Urinary bladder (tissue), 4 donors: ENCODE measurements at places on chromosomes 5 and 9. TPM values are rescaled to one million over a fixed set of nuclear protein-coding genes. Genes with fewer than 3 reads are reported as not detected.

- DNase-seq = no peak
These were observed 1726.4 kb upstream of the NUDT12 start for GRCh38 chr5:105288946-105289345.

DNA sequence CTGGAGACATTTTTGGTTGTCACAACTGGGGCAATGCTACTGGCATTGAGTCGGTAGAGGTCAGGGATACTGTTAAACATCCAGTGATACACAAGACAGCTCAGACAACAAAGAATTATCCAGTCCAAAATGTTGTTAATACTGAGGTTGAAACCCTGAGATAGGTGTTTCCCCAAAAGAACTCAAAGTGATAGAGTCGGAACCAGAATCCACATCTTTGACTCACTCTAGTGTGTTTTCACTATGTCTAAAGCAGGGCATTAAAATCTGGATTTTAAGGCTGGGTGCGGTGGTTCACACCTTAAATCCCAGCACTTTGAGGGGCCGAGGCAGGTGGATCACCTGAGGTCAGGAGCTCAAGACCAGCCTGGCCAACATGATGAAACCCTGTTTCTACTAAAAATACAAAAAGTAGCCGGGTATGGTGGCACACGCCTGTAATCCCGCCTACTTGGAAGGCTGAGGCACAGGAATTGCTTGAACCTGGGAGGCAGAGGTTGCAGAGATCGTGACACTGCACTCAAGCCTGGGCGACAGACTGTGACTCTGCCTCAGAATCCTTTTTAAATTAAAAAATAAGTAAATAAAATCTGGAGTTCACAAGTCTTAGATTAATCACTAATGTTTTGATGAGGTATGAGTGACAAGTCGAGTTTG, 17.0 kb downstream of the SLC31A1 start:
- no peak for DNase-seq

Gene AKNA
- 25.5 TPM for polyA plus RNA-seq

GRCh38 chr5:112833971-112834370, 27.1 kb upstream of the SRP19 start:
- no peak for DNase-seq

GRCh38 chr9:112605963-112606699, 111.8 kb downstream of the INIP start:
- no peak for DNase-seq

GRCh38 chr5:157387683-157388093, 72.3 kb upstream of the NIPAL4 start:
- DNase-seq = peak; percentile 25

DNA sequence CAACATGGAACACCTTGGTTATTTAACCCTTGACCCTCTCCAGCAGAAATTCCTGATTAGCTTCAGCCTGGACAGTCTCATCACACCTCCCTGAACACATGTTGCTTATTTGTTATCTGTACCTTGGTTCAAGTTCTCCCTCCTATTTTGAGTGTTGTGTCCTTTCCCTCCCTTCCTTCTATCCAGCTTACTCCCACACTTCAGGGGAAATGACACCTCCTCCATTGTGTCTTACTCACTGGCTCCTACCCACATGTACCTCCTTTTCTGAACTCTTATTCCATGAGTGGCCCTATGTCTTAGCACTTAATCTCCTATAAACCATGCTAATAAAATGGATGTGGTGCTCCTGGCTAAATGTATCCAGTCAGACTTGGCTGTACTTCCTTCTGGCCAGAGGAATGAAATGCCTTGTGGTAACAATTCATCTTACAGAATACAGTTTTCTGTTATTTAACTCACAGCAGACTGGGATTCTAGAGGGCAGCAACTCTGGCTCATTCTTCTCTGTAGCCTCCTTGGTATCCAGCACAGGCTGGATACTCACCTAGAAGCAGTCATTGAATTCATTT, 11.2 kb downstream of the LIX1 start:
- DNase-seq = no peak

DNA sequence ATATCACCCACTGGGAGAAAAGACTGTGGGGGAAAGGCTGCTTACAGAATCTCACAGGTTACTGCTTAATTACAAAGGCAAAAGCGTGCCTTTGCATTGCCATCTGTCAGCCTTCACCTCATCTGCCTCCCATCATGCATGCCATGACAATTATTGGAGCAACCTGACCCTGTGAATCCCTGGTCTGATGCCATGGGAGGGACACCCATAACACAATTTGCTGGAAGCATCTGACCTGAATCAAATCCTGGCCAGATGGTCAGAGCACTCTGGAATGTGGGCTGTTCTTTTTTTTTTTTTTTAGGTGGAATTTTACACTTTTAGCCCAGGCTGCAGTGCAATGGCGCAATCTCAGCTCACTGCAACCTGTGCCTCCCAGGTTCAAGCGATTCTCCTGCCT, 11.6 kb upstream of the RETREG1 start:
- no peak for DNase-seq

Gene FGD3
- 5.8 TPM for polyA plus RNA-seq
